ENCODE measurements at places on chromosomes 11 and 22.

DNA sequence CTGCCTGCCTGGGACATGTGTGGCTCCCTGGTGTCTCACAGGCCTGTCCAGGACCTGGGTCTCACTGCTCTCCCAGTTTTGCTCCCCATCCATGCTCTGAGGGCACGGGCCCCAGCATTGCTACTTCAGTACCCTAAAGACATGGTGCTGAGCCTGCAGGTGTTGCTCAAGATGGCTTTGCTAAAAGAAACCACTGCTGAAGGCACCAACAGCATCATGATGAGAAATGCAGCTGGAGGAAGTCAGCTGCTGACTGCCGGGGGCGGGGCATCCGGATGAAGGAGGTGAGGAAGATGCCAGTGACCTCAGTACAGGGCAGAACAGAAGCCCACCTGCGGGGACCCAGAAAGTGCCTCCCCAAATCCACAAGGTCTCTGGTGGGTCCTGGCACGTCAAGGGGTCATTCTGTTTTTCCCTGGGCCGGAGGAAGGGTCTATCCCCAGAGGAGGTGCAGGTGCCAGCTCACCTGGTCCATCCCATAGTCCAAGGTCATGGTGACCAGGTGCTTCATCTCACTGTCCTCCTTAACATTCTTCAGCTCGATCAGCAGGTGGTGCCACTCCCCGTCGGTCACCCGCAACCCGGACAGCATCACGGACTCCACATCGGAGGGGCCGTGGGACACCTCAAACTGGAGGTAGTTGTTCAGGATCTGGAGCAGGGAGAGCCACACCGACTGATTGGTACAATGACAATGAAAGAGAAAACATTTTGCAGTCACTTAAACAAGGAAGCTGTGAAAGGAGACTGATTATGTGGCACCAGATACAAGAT is 63.9 kb downstream of the TRMU start:
- DNase-seq: no peak

DNA sequence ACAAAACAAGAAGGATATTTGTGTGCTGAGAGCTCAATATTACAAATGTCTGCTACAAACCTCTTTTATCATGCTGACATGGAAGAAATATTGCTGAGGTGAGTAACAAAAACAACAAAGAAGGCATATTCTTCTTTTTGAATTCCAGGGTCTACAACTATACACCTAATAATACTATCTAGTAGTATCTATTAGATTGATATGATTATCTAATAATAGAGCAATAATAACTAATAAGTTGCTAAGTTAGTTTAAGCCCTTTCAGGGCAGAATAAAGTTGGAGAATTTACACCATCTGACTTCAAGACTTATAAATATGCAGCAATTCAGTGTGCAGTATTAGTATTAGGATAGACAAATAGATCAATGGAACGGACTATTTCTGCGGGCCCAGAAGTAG is 11.4 kb upstream of the PGM2L1 start:
- DNase-seq: no peak

GRCh38 chr22:31120642-31121041 is 2.1 kb upstream of the INPP5J start:
- DNase-seq: no peak

- no peak for DNase-seq
These were observed 24.1 kb upstream of the ANO1 start for GRCh38 chr11:70054004-70054403.

- no peak for DNase-seq
These were observed 64.0 kb downstream of the CWC15 start for GRCh38 chr11:94909371-94909820.

All from stimulated activated CD8-positive, alpha-beta memory T cell treated with anti-CD3 and anti-CD28 coated beads, Interleukin-12 subunit alpha, Interleukin-12 subunit beta, amount 100 ng/mL, for 1 hour (primary cell).